ENCODE measurements at places on chromosomes 12 and 14.

DNA sequence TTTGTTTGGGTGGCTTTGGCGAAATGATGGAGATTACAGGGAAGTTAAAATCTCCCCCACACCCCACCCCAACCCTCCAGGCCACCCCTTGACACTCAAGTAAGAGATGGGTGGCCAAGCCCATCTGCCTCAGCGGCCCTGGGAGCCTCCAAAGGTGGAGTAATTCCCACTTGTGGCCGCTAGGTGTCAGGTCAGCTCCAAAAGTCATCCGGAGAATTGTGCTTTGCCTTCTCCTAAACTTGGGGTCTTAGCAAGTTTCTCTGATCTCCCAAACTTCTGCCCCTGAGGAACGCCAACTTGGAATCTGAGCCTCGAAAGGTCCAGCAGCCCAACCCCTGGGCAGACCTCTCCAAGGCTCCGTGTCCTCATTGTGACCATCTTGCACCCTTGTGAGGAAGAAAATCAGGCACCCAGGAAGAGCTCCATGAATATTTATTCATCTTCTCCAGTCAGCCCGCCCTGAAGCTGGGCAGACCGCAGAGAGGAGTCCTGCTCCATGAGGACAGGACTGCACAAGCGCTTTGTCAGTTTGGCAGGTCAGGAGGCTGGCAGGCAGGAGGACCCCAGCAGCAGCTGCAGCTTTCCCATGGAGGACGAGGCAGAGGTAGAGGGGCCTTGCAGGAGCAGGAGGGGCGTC lies 46.7 kb downstream of the LRRC74A start:
- DNase-seq: no peak

GRCh38 chr12:124496584-124496983 lies 70.8 kb downstream of the NCOR2 start:
- no peak for DNase-seq

DNA sequence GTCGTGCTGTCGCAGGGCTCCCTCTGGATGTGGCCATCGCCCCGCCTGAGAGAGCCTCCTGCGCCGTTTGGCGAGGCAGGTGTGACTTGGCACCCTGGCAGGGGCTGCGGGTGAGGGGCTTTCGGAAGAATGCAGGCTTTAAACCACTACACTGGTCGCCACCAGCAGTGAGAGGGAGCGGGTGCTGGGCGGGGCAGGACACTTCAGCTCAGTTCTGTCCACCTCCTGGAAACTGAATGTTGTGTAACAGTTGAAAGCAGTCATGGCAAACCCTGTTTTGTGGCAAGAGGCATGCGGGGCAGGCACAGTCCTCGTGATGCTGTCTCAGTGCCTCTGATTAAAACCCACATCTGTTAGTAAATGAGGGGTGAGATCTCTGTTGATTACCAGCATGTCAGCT lies 55.9 kb downstream of the AACS start:
- DNase-seq: no peak

- DNase-seq: no peak
Measured at GRCh38 chr14:99812892-99813291, 19.7 kb downstream of the EML1 start.

DNA sequence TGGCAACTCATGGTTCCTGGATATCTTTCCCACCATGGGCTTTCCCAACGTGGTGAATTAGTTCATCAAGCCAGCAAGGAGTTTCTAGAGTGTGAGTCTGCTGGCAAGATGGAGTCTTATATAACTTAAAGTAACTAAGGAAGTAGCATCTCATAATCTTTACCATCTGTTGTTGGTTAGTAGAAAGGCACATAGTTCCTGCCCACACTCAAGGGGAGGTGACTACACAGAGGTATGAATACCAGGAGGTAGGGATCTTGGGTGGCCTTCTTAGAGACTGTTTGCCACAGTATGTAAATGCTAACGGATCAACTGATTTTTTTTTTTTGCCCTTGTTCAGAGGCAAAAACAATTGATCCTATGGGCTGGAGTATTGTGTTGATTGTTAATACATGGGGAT lies 446.9 kb downstream of the ATP23 start:
- DNase-seq: no peak

DNA sequence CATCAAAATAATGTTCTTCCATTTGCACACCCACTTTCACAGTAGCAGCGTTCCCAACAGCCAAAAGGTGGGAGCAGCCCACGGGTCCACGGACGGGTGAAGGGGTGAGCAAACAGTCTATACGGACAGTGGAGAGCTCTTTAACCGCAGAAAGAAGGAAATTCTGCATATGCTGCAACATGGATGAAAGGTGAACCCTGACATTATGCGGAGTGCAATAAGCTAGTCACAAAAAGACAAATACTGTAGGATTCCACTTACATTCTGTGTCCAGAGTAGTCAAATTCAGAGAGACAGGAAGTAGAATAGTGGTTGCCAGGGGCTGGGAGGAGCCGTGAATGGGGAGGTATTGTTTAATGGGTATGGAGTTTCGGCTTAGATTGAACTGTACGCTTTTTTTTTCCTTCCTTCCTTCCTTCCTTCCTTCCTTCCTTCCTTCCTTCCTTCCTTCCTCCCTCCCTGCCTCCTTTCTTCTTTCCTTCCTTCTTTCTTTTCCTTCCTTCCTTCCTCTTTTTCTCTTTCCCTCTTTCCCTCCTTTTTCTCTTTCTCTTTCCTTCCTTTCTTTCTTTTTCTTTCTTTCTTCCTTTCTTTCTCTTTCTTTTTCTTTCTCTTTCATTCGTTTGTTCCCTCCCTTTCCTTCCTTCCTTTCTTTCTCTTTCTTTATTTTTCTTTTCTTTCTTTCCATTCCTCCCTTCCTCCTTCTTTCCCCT lies 15.8 kb upstream of the ANKRD9 start:
- no peak for DNase-seq

- no peak for DNase-seq
Measured at GRCh38 chr14:99426813-99427346, 53.8 kb downstream of the SETD3 start.

Data from GM04503 (cell line).